ENCODE measurements at places on chromosomes 4 and X. TPM values are rescaled to one million over a fixed set of nuclear protein-coding genes. Genes with fewer than 3 reads are reported as not detected.

UGT2B15 gene
- not detected for total RNA-seq

GRCh38 chrX:9807355-9808182 lies 21.3 kb downstream of the SHROOM2 start:
- H3K27ac ChIP-seq: no peak overlapping the region
- no peaks in the 10 kb centered on the region for H3K4me1 ChIP-seq
- DNase-seq: no peak
- H3K27me3 ChIP-seq: no peaks in the 10 kb centered on the region

- H3K36me3 ChIP-seq: no peaks in the 10 kb centered on the region
- H3K27me3 ChIP-seq: no peaks in the 10 kb centered on the region
- no peak overlapping the region for H3K4me3 ChIP-seq
- no peak for DNase-seq
Observed at GRCh38 chrX:123084797-123085196, 99.3 kb upstream of the GRIA3 start.

MUC7 gene
- total RNA-seq: not detected

DNA sequence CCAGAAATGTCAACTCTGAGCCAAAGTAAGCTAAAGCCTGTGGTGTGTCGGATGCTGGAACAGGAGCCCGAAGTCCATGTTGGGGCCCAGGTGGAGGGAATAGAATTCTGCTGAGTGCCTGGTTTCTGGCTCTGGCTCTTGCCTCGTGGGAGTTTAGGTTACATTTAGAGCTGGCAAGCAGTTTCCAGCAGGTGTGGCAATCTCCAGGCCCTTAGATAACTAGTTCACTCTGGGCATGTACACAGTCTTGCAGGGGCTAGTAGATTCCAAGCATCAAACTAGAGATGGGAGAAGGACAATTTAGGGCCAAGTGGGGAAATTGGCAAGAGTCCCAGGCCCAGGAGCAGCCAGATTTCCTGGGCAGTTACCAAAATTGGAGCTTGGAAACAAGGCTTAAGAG lies 56.3 kb upstream of the STOX2 start:
- no peaks in the 10 kb centered on the region for H3K4me1 ChIP-seq
- peaks cover 14% of the 10 kb centered on the region for H3K27me3 ChIP-seq

ARR3 gene
- total RNA-seq: not detected

- H3K4me1 ChIP-seq: no peaks in the 10 kb centered on the region
- H3K27ac ChIP-seq: no peak overlapping the region
- H3K4me3 ChIP-seq: no peak overlapping the region
Observed at GRCh38 chr4:133464311-133464710, 315.2 kb downstream of the PCDH10 start.

GRCh38 chr4:150906987-150907633 lies 108.0 kb downstream of the LRBA start:
- H3K4me3 ChIP-seq: no peak overlapping the region
- no peaks in the 10 kb centered on the region for H3K4me1 ChIP-seq
- H3K36me3 ChIP-seq: peaks cover 33% of the 10 kb centered on the region
- H3K27me3 ChIP-seq: no peaks in the 10 kb centered on the region
- no peak for DNase-seq
- H3K27ac ChIP-seq: no peak overlapping the region

DNA sequence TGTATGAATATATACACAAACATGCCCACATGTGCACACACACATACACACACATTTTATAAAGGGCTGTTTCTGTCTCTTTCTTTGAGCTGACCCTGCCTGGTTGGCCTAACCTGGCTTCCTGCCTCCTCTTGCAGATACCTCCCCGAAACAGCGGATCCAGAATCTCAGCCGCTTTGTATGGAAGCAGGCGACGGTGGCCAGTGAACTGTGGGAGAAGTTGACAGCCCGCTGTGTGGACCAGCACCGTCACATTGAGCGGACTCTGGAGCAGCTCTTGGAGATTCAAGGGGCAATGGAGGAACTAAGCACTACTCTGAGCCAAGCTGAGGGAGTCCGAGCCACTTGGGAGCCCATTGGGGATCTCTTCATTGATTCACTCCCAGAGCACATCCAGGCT lies 21.9 kb downstream of the DRP2 start:
- DNase-seq: no peak
- H3K4me3 ChIP-seq: no peak overlapping the region
- no peaks in the 10 kb centered on the region for H3K4me1 ChIP-seq
- no peaks in the 10 kb centered on the region for H3K36me3 ChIP-seq
- no peaks in the 10 kb centered on the region for H3K27me3 ChIP-seq

DNA sequence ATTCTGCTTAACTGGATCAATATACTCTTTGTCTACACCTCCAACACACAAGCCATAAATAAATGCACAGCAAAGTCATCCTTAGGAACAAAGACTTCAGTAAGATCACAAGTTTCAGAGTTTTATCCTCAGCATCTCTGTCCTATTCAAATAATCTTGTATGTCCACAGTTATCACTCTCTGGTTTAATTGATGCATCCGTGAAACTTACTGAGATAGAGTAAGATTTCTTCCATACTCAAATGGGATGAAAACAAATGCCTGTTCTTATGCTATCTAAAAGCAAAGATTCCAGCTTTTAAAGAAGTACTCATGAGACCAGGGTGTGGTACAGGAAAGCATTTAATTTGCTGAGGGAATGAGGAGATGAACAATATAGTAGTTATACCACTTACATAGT lies 184.6 kb upstream of the SLC7A11 start:
- H3K4me3 ChIP-seq: no peak overlapping the region
- no peaks in the 10 kb centered on the region for H3K36me3 ChIP-seq
- no peak overlapping the region for H3K27ac ChIP-seq

- H3K4me3 ChIP-seq: no peak overlapping the region
- DNase-seq: no peak
- H3K36me3 ChIP-seq: peaks cover 61% of the 10 kb centered on the region
Observed at GRCh38 chrX:40065296-40066046, 32.3 kb downstream of the BCOR start.

MSANTD1 gene
- total RNA-seq: 0.67 TPM

- no peaks in the 10 kb centered on the region for H3K36me3 ChIP-seq
- no peaks in the 10 kb centered on the region for H3K4me1 ChIP-seq
- H3K4me3 ChIP-seq: no peak within 1 kb of the TSS
- no peak for DNase-seq
- H3K27me3 ChIP-seq: no peaks in the 10 kb centered on the region
Observed at GRCh38 chr4:40334591-40335524, at the start of gene CHRNA9. TSS of gene CHRNA9 (plus strand) at chr4:40335333. CDS start at chr4:40335468, 135 bp downstream.

SYTL4 gene
- not detected for total RNA-seq

SHROOM4 gene
- not detected for total RNA-seq

- H3K27me3 ChIP-seq: no peaks in the 10 kb centered on the region
- no peak overlapping the region for H3K27ac ChIP-seq
- no peaks in the 10 kb centered on the region for H3K4me1 ChIP-seq
- no peak overlapping the region for H3K4me3 ChIP-seq
Observed at GRCh38 chr4:118746251-118746919, 61.2 kb downstream of the METTL14 start.

DNA sequence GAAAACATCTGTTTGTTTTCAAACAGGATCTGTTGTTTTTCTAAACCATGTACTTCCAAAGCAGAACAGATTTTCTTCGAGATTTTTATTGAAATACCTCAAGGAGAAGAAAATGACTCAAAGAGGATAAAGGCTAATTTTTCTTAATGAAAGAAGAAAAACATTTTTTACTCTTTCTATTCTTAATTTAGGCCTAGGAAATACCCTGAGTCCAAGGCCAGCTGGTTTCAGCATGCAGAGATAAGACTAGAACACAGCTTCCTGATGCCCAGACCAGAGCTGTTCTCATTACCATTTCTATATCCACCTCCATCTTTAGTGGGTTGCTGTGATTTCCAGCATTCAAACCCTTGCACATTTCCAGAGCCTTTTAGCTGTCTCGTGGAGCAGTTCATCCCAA lies 18.3 kb downstream of the GAB1 start:
- no peak overlapping the region for H3K4me3 ChIP-seq
- no peak for DNase-seq
- H3K27me3 ChIP-seq: no peaks in the 10 kb centered on the region
- H3K36me3 ChIP-seq: no peaks in the 10 kb centered on the region
- peaks cover 11% of the 10 kb centered on the region for H3K4me1 ChIP-seq
- no peak overlapping the region for H3K27ac ChIP-seq

DNA sequence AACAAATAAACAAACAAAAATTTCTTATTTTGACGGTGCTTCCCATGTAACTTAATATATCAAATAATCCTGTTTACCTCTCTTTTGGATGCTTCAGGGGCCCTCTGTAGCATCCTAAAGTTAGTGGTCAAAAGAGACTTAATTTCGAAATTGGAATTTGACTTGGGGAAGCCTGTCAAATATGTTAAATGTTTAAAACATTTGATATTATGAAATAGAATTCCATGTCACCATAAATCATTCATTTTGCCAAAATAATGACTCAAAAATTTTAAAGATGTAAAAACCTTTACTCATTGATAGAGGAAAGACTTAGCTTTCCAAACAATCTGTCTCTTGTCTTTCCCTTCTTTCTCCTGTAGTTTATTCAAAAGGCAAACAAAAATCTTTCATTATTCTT lies 20.6 kb upstream of the TEX13A start:
- no peaks in the 10 kb centered on the region for H3K36me3 ChIP-seq
- H3K4me3 ChIP-seq: no peak overlapping the region
- H3K4me1 ChIP-seq: no peaks in the 10 kb centered on the region
- H3K27me3 ChIP-seq: no peaks in the 10 kb centered on the region
- H3K27ac ChIP-seq: no peak overlapping the region

GRCh38 chrX:137118136-137118535 lies 84.3 kb upstream of the GPR101 start:
- H3K27me3 ChIP-seq: no peaks in the 10 kb centered on the region
- no peak overlapping the region for H3K4me3 ChIP-seq
- H3K4me1 ChIP-seq: no peaks in the 10 kb centered on the region
- no peak overlapping the region for H3K27ac ChIP-seq
- no peaks in the 10 kb centered on the region for H3K36me3 ChIP-seq

NXF3 gene
- not detected for total RNA-seq

- H3K4me1 ChIP-seq: peaks cover 5% of the 10 kb centered on the region
- no peak overlapping the region for H3K4me3 ChIP-seq
- H3K36me3 ChIP-seq: no peaks in the 10 kb centered on the region
- H3K27me3 ChIP-seq: no peaks in the 10 kb centered on the region
- no peak overlapping the region for H3K27ac ChIP-seq
- no peak for DNase-seq
Observed at GRCh38 chr4:89336818-89337420, 29.3 kb upstream of the GPRIN3 start.

DNA sequence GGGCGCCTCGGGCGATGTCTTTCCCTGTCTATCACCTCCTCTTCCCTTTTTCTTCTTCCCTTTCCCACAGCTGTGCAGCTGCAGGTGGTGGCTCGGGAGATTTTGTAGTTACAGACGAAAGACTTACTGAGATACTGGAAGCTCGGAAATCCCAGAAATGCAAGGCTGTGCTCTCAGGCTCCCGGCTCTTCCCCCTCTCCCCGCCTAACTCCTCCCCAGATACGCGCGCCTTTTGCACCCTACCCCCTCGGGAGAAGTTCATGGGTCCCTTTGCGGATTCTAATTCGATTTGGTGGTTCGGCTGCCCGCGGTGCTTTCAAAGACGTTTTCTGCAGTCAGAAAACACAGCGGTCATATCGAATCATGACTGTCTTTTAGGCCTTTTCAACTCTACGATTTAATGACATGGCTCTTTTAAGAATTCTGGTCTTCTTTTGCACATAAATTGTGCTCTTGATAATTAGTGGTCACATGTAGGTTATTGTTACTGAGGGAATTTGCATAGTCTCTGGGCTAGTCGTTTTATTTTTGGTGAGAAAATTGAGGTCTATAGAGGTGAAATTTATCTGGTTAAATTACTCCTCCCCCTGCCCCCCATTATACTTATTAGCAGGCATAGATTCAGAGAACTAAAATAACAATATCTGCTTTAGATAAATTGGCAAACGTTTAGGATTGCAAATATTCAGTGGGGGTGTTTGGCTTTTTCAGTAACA lies 1.6 kb downstream of the SEPTIN11 start:
- H3K27ac ChIP-seq: no peak overlapping the region
- peaks cover 27% of the 10 kb centered on the region for H3K4me1 ChIP-seq
- H3K4me3 ChIP-seq: peak overlapping the region; percentile 75
- no peaks in the 10 kb centered on the region for H3K36me3 ChIP-seq
- H3K27me3 ChIP-seq: no peaks in the 10 kb centered on the region
- DNase-seq: no peak

ASB9 gene
- total RNA-seq: not detected

SRPX gene
- not detected for total RNA-seq

ZNF157 gene
- total RNA-seq: 0.47 TPM

- no peaks in the 10 kb centered on the region for H3K27me3 ChIP-seq
- no peaks in the 10 kb centered on the region for H3K36me3 ChIP-seq
- DNase-seq: no peak
- no peak overlapping the region for H3K4me3 ChIP-seq
Observed at GRCh38 chr4:186368281-186368680, 102.3 kb downstream of the F11 start.

CT45A9 gene
- not detected for total RNA-seq

GRCh38 chr4:41644288-41644914 lies 104.1 kb downstream of the PHOX2B start:
- no peak for DNase-seq
- no peaks in the 10 kb centered on the region for H3K36me3 ChIP-seq
- peaks cover 9% of the 10 kb centered on the region for H3K27me3 ChIP-seq
- no peak overlapping the region for H3K4me3 ChIP-seq

SPACA5 gene
- total RNA-seq: not detected

DNA sequence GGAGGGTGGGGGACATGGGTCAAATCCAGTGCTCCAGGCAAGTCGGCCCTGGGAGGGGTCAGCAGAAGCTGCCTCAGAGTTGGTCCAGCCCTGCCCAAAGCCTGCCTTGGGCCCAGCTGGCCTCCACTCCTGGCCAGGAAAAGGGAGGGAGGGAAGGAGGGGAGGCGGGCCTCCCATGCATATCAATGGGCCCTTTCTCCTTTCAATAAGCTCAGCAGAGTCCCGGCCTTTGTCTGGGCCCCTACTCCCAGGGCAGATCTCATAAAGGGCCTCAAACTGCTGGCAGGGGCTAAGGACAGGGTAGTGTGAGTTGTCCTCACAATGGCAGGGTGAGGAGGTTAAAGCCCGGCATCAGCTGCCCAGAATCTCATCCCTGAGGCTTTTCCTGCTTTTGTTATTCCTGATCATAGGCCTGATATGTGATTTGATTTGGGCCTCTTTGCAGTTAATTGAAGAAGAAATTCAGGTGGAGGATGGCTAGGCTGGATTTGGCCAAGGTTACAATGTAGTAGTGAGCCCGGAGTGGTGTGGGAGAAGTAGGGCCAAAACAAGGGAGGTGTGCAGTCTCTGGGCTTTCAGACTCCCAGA lies 121.1 kb upstream of the ATP6AP2 start:
- no peak overlapping the region for H3K4me3 ChIP-seq
- H3K27me3 ChIP-seq: no peaks in the 10 kb centered on the region
- no peak overlapping the region for H3K27ac ChIP-seq
- no peaks in the 10 kb centered on the region for H3K36me3 ChIP-seq
- no peaks in the 10 kb centered on the region for H3K4me1 ChIP-seq
- DNase-seq: no peak
